ENCODE measurements at places on chromosomes 12 and 14.

DNA sequence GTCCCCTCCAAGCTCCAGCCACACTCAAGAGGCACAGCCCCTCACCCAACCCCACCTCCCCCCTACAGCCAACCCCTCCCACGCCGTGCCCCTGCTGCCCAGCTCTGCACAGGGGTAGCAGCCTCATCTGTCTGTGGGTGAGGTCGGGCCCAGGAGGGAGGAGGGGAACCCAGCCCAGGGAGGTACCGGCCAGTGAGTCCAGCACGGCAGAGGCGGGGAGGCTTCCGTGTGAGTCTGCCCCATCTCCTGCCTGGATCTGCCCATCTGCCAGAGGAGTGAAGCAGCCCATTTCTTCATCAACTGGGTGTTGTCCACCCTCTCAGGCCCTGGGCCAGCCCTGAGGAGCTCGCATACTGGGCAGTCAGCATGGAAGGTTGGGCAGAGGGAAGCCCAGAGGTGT is 54.2 kb downstream of the CCNK start:
- DNase-seq: no peak

- no peak for DNase-seq
Measured at GRCh38 chr12:108298761-108299275, 40.3 kb downstream of the CMKLR1 start.

DNA sequence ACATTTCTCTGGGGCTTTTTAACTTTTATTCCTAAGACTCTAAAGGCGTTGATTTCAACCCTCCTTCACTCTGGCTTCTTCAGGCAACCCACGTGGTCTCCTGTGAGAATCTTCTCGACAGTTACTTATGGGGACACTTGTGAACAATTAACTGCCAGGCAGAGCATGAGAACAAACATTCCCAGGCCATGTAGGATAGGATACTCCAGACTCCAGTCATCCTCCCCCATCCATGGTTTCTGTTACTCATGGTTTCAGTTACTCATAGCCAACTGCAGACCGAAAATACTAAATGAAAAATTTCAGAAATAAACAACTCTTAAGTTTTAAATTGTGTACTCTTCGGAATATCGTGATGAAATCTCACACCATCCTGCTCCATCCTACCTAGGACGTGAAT is 19.5 kb downstream of the GPR68 start:
- no peak for DNase-seq

DNA sequence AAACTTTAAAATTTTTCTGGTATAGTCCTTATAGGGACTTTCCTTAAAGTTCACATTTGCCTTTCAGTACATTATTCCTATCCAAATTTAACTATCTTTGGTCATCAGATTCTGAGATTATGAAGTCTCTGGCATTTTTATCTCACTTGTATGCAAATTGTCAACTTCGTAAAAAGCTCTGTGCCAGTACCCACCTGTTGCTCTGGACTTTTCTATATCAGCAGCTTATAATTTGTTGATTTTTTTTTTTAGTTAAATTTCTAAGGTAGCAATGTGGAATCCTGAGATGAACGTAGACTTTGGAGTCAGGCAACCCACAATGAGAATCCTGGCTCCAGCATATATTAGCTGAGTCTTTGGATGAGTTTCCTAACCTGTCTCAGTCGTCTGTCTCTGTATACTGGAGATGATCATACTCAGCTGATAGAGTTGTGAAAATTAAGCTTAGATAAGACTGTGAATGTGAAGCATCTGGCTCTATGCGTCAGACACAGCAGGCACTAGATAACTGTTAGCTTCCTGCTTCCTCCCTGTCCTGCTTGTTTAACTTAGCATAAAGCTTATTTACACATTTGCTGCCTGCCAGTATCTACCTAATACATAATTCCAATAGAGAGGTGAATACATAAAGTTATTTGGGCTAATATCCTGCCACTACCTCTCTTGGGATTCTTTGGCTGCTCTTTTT is 59.8 kb downstream of the MARK3 start:
- no peak for DNase-seq

GRCh38 chr12:52901715-52902541 is 2.9 kb downstream of the KRT8 start:
- no peak for DNase-seq

DNA sequence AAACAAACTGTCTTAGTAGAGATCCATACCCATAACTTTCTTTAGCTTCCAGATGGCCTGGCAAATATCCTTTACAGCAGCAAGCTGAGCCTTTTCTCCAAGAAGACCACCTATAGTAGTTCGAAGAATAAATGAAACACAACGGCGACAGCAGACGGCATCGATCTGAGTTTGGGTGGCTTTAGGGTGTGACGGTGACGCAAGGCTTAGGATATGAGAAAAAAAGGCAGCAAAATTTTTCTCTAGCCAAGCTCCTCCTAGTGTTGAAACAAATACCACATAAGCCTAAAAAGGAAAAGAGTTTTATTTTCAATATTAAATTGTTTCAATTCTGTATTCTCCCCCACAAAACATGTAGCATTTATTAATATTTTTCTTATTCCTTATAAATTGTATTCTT is 33.3 kb downstream of the HEATR5A start:
- no peak for DNase-seq

DNA sequence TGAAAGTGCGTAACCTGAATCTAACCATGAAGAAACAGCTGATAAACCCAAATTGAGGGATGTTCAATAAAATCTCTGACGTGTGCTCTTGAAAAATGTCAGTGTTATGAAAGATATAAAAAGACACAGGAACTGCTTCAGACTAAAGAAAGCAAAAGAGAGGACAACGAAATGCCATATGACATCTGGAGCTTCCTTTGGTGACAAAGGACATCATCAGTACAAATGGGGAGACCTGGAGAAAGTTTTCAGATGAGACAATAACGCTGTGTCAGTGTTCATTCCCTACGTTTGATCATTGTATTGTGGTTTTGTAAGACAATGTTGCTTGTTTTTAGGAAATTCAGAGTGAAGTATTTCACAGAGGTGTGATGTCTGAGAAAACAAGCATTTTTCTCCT is 125.9 kb upstream of the MAP1LC3B2 start:
- DNase-seq: no peak

DNA sequence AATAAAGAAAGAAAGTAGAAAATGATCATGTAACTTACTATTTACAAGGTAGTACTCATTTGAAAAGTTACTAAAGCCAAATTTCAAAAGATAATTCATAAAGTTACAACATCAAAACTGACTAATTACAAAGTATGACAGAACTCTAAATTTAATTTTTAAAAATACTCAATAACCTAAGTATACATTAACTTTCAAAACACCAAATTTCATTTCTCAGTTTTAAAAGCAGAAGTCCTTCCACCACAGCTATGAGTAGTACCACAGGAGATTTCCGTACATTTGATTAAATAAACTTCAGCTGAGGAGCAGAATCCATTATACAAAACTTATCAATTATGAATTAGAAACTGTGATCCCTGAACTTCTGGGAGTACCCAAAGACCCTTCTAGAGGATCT is 100.8 kb upstream of the BBS10 start:
- no peak for DNase-seq

GRCh38 chr12:26195250-26195640 is at the start of gene SSPN:
TSS of gene SSPN (plus strand) at chr12:26195573. CDS start at chr12:26195673, 100 bp downstream.
- DNase-seq: no peak
